ENCODE measurements at places on chromosomes 2 and 18.

GRCh38 chr2:43055086-43055912 is 171.1 kb downstream of the ZFP36L2 start:
- no peak for DNase-seq

DNA sequence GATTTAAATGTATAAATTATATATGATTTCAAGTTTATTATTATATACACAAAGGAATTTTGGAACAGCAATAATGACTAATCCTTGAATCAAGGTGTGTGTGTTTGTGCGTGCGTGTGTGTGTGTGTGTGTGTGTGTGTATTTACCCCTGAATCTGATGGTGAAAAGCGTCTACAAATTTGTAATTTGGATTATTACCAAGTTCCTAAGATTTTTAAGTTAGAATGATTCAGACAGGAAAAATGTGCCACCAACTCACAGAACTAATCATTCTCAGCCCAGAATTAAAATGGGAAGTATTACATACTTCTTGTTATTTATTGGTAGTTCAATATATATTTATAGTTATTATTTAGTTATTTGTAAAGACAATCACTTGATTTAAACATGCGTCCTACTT is 12.3 kb downstream of the CALCRL start:
- DNase-seq, result no peak

- DNase-seq, result no peak
These were observed 147.4 kb downstream of the SETBP1 start for GRCh38 chr18:44828080-44828479.

- peak; percentile 60 for DNase-seq
These were observed 652 bp downstream of the ITPRID2 start for GRCh38 chr2:181891966-181892798.

- no peak for DNase-seq
These were observed 32.9 kb downstream of the LOXHD1 start for GRCh38 chr18:46624127-46624526.

DNA sequence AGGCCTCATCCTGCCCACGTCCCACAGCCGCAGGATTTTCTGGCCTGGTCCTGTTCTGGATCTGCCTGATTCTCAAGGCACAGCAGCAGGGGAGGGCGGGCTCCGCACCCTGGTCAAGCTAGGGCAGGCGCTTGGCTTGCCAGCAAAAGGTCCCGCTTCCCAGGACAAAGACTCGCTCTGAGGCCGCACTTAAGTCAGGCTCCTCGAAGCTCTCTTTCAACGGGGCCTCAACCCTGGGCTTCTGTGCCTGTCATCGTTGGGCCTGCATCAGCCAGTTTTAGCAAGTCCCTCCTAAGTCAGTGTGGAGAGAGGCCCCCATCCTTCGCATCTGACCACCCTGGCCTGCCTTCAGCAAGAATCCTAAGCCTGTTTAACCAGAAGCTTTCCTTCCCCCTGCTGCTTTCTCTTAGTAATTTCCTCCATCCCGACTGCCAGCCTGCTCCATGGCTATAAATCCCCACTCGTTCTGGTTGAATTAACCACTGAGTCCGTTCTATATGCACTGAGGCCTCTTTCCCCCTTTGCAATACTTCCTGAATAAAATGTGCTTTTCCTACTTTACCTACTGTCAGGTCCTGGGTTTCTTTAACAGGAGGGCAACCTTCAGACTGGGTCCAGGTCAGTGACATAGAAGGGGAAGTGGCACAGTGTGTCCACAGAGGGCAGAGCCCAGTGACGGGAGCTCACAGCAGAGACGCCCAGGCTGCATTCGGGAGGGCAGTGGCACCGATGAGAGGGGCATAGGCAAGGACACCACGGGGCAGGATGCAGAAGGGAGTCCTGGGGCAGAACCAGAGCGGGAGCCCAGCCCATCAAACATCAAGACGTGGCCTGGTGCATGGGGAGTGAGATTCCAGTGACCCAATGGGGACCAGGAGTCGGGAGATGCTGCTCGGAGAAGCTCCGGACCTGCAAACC is 62.7 kb downstream of the SP110 start:
- DNase-seq, result no peak
